ENCODE measurements at places on chromosomes 3 and 15.

- DNase-seq, result no peak
These were observed 449.3 kb downstream of the ROBO2 start for GRCh38 chr3:77489216-77489615.

- no peak for DNase-seq
These were observed 80.9 kb upstream of the PRTG start for GRCh38 chr15:55823699-55824340.

- DNase-seq, result no peak
These were observed 61.6 kb upstream of the TGFBR2 start for GRCh38 chr3:30544812-30545211.

GRCh38 chr15:28018291-28019044, 80.6 kb downstream of the OCA2 start:
- no peak for DNase-seq

GRCh38 chr15:91992945-91993344, 139.4 kb downstream of the SLCO3A1 start:
- no peak for DNase-seq

- DNase-seq, result no peak
These were observed 6.4 kb downstream of the C3orf52 start for GRCh38 chr3:112092496-112093179.

DNA sequence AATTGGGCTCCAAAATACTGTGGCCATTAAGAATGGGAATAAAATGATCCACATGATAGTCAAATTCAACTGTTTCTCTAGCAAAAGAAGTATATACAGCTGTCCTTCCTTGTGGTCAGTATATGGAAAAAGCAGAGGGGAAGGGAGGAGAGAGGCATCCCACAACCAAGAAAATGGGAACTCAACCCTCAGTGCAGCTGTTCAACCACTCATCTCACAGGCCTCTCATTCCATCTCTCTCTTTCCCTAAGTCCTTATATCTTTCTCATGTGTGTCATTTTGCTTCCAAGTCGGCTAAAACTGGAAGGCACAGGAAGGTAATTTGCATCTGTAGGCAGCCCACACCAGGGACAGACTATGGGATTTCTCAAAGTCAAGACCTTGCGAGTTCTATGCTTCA, 27.5 kb downstream of the AVEN start:
- no peak for DNase-seq

DNA sequence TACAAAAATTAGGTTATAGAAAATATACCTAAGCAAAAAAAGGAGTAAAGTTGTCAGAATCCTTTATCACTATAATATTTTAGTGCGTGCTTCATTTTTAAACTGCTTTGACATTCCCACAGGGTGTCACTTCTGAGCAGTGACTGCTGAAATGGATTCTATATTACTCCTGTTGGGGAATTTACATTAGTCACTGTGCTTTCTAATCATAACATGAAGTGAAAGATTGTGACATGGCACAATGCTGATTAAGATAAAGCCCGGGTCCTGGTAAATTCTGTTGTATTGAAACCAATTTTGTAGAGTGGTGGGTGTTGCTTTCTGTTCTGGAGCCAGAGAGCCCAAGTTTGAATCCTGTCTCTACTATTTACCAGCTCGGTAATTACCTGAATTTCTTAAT, 36.4 kb upstream of the EHHADH start:
- no peak for DNase-seq

GRCh38 chr3:72538070-72538745, 310.0 kb downstream of the SHQ1 start:
- DNase-seq, result no peak

GRCh38 chr3:102123590-102124190, 274.4 kb downstream of the NFKBIZ start:
- no peak for DNase-seq

DNA sequence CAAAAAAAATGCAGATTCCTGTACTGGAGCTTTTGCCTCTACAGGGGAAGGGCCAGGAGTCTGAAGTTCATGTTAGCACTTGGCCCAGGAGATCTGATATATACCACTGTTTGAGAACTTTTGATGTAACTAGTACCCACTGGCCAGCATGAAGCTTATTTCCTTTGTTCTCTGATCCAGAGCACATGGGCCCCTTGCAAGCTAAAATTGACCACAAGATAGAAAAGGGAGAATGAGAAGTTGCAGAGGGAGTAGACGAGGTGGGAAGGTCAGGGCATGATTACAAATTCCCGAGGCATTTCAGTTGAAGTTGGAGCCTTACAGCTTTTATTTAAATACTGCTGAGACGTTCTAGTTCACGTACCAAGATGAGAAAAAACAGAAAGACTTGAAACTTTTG, 28.2 kb downstream of the TGM4 start:
- no peak for DNase-seq

GRCh38 chr3:17028363-17028762, 143.6 kb downstream of the PLCL2 start:
- no peak for DNase-seq

DNA sequence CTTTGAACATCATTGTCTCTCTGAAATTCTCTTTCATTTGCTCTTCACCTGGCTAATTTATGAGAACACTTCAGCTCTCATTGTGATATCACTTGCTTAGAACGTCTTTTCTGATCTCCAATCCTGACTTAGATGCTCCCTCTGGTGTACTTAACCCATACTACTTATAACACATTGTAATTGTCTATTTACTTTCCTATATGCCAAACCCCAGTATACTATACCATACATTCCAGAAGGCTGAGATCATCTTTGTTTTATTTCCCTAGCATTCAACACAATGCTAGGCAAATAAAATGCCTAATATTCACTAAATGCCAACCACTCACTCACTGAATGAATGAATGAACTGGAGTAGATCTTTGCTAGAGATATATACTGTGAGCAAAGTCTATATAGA, 27.0 kb upstream of the PEX5L start:
- DNase-seq, result no peak

DNA sequence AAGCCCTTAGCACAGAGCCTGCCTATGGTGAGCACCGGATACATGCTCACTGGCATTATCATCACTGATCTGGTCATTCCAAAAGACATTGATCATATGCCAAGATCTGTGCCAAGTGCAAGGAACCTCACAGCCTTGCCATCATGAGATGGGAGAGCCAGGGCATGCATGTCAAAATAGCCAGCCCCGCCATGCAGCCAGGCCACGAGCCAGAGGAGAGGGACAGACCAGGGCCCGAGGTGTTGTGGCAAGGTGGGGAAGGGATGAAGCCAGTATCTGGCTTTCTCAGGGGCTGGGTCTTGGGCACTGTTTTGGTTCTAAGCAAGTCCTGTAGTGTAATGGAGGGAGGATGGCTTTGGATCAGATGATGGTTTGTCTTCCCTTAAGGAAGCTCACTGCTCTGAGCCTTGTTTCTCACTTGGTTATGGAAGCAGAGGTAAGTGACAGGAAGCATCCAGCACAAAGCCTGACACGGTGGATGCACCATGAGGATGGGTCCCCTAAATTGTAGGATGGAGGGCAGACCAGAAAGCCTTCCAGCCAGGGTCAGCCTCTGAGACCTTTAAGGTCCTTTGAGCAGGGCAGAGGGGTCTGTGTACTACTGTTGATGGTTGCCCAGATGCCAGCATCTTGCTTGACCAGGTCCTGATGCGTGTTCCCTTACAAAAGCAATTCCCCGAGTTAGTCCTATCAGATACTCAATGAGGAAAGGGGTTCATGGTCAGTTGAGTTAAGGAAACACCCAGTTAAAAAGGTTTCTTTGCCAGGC, 247.7 kb upstream of the TLE3 start:
- DNase-seq, result no peak

- DNase-seq, result no peak
These were observed 225.8 kb upstream of the SLCO3A1 start for GRCh38 chr15:91627473-91628278.

- no peak for DNase-seq
These were observed 21.3 kb upstream of the SEC62 start for GRCh38 chr3:169945313-169945712.

DNA sequence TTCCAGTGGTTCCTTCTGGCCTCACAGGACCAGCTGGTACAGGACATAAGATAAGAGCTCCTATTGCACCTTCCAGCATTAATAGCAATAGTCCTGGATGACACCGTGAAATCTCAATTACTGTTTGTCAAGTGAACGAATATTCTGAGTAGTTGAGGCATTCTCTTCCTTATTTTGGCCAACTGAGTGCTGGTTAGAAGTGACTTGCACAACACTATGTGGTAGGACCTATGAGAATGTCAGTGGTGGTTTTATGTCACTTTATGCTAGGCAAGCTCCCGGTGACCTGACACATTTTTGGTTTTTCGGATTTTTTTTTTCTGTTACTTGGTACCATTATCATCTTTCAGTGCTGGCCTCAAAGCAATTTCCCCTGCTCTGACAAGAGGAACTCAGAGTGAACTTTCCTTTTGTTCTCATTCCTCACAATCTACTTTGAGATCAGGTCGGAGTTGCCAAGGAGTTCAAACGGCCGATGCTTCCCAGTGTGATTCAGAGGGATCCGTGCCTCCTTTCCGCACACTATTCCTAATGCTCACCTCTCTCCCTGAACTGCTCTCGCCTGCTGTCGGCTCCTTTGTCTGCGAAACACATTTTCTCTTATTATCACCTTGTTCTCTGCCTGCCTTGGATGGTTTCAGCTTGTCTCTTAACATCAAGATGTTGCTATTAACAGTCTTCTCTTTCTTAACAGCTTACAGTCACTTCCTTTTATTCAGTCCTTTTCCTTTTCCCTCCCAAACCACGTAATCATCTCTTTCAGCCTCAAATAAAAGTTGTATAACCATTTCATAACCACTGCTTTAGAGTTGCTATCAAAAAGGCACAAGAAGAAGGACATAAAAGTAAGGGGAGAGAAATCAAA, 35.8 kb downstream of the QTRT2 start:
- DNase-seq, result no peak

- no peak for DNase-seq
These were observed 41.3 kb upstream of the TNFSF10 start for GRCh38 chr3:172564499-172564898.

DNA sequence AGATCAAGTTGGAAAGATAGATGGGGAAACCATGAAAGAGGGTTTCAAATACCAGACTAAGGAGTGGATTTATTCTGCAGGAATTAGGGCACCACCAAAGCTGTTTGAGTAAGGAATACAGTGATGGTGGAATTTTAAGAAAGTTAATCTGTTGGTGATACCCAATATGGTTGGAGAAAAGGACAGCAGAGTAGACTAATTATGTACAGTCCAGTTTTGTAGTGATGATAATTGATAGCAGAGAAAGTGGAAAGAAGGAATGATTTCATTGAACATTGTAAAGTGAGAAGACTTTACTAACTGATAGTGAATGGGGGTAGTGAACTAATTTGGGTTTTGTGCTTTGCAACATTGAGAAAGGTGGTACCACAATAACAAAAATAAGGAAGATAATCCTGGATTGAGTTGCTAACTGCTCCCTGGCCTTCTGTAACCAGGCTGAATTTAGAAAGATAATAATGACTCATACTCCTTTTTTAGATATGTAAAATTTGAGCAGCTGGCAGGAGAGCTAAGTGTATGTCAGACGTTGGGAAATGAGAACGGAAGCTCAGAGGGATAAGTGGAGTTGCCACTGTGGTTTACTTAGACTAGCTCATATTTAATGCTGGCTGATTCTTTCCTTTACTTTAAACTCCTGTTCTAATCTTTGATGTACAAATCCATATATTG, 16.9 kb downstream of the TCAIM start:
- DNase-seq, result no peak

DNA sequence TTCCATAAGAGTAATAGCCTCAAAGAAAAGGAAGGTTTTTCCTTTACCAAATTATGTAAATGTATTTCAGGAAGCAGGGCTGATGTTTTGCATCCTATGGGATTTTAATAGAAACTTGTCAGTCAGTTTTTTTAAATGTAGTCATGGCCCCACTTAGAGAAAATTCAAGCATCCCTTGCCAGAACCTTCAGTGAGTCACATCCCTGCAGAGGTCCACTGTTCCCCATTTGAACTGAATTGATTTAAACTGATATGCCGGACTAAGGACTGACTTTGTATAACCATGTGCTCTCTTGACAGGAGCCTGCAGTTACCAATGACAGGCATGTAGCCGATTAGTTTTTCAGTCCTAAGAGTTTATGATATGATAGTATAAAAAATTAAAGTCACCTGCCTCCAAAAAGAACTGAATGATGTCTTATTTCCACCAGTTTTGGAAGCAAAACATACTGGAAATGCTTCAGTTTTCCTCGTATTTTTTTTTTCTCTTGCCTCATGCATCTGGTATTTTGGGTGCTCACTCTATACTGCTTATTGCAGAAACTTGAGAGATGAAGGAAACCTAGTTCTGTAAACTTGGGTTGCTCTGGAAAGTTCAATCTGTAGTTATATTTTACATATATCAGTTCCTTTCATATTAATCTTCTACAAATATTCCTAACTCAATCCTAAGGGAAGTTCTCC, 30.7 kb downstream of the LRTM1 start:
- no peak for DNase-seq

GRCh38 chr15:51322621-51323296, 15.6 kb downstream of the CYP19A1 start:
- DNase-seq, result no peak

DNA sequence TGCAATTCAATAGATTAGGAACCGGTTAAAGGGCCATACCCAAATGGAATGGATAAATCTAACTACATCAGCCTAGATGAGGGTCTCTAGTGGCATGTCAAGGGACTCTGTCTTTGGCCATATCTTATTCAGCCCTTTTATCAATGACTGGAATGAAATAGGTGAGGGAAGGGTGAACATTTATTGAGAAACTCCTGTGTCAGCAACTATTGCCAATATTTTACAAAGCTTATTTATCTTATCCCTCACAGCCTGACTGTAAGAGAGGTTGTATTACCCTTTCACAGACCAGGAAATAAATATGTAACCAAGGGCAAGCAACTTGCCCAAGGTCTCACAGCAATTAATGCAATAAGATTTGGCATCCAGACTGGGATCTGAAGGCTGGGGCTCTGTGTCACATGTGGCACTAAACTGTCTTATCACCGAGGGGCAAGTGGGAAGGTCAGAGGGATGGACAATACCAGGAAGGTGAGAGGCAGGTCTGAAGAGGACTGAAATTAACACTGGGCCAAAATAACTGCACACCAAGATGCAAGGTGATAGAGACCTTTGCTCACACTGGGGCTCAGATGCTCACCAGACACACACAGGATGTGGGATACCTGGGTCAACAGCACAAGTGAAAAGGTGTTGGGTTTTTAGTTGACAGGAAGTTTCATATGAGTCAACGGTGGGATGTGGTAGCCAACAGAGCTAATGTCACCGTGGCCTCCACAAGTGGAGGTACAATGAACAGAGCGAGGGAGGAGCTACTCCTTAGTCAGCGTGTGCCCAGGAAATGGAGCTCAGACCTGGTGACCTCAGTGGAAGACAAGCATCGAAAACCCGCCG, 261.3 kb downstream of the RPLP1 start:
- no peak for DNase-seq

All from amygdala (tissue), 56 donors.